ENCODE measurements at places on chromosomes 12 and 14.
A peak's percentile ranks its signal among the peaks of the same experiment; 100 is the strongest.

GRCh38 chr14:69615121-69615495 lies 3.7 kb downstream of the SUSD6 start:
- no peak for DNase-seq

DNA sequence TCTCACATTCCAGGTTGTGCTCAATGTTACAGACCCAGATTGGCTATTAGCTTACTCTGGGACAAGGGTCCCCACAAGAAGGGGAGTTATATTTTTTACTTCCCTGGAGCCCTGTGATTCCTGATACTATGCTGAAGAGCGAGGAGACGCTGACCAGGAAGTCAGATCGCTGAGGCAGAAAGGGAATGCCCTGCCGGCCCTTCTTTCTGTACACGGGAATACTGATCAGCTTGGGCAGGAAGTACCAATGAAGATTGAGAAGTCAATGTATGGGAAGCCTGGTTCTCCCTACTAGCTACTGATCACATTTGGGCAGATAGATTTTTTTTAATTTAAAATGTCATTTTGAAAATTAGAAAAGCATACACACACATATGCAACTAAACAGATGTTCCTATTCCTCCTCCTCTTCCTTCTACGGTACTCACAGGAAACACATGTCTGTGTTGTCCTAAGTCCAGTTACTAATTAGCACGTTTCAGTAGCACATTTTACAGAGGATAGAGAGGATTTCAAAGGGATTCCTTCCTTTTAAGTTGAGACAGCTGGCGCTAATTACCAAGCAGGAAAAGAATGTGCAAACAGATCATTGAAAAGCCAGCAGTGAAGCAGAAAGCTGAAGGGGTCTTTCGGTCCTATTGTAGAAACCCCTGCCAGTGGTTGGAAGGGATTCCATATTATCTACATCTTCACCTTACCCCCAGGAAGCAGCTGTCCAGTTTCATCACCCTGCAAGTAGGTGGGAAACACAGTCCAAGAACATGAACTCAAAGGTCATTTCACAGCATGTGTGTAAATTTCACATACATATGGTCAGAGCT lies 292.4 kb downstream of the DUSP6 start:
- DNase-seq, result no peak

GRCh38 chr14:75368333-75368732 lies 59.5 kb upstream of the JDP2 start:
- no peak for DNase-seq

- DNase-seq, result no peak
Observed at GRCh38 chr12:59699421-59700152, 103.8 kb downstream of the SLC16A7 start.

GRCh38 chr14:61520576-61520975 lies 174.7 kb upstream of the HIF1A start:
- no peak for DNase-seq

DNA sequence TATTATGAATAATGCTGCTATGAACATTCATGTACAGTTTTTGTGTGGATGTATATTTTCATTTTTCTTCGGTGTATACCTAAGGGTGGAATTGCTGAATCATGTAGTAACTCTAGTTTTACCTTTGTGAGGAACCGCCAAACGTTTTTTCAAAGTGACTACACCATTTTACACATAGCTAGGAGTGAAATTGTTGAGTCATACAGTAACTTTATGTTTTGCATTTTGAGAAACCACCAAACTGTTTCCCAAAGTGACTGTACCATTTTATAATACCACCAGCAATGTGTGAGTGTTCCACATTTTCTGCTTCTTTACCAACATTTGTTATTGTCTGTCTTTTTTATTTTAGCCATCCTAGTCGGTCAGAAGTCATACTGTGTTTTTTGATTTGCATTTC lies 3.1 kb upstream of the TPH2 start:
- DNase-seq, result no peak

DNA sequence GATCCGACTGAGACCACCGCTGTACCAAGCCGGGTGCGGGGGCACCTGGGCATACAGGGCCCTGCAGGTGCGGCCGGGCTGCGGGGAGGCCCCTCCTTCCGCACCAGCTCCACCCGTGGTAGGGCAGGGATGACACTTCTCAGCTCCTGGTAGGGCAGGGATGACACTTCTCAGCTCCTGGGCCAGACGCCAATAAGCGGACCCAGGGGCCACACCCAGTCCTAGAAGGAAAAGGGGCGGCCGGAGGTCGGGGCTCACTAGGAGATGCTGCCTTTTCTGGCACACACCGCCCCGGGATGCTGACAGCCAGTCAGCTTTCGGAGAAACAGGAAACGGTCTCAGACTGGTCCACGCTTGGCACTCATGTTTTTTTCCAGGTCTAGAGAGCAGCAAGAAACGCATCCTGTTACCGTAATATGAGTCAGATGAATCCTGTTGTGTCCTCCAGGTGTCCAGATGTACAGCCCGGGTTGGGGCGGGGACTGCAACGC lies 34.8 kb downstream of the NFKBIA start:
- DNase-seq, result peak; percentile 12

- DNase-seq, result no peak
Observed at GRCh38 chr14:20659813-20660395, 18.4 kb upstream of the OR6S1 start.

DNA sequence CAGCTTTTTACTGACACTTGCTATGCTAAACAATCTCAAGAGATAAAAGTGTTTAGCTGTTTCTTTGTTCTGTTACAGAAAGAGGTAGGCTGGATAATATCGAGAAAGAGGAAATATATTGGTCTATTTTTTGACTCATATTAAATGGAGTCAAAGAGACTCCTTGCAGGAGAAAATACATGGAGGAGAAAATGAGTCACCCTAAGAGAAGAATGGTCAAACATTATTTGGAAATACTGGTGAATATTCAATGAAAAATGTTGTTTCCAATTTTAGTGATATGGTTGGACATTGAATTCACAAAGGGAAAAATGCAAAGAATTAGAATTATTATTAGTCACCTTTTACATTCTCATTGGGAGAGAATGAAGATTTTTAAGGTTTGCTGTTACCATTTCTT lies 3.2 kb downstream of the KCNJ8 start:
- DNase-seq, result no peak

GRCh38 chr14:99552572-99553216 lies 51.3 kb downstream of the CCDC85C start:
- no peak for DNase-seq

DNA sequence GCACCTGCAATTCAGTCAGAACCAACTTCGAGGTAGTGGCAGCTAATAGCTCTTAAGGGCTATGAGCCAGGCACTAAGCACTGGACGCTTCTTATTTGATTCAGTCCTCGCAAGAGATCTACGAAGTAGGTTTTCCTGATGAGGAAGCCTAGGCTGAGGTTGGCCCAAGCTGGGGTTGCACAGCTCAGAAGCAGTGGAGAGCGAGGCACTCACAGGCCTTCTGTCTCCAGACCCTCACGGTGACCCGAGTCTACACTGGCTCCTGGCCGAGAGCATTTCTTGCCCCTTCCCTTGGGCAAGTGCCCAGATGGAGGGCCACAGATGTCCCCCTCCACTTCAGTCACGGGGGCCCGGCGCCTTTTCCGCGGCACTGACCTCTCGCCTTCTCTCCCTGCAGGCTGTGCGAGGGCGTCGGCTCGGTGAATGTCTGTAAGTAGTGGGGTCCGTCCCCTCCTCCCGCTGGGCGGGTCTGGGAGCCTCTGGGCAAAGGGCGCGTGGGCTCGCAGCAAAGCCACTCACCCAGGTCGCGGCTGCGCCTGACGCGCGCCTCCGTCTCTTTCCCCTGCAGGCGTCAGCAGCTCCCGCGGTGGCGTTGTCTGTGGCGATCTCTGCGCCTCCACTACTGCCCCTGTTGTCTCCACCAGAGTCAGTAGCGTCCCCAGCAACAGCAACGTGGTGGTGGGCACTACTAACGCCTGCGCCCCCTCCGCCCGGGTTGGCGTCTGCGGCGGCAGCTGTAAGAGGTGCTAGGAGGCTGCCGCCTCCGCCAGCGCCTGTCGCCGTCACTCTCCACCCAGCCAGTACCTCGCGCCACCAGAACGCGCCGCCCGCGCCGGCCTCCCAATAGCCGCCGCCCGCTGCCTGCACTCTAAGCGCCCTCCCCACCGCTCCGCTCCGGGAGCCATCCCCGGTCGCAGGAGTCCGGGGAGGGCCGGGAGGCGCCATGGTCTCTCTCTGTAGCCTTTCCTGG lies 13.1 kb downstream of the KRT83 start:
- DNase-seq, result peak; percentile 29

DNA sequence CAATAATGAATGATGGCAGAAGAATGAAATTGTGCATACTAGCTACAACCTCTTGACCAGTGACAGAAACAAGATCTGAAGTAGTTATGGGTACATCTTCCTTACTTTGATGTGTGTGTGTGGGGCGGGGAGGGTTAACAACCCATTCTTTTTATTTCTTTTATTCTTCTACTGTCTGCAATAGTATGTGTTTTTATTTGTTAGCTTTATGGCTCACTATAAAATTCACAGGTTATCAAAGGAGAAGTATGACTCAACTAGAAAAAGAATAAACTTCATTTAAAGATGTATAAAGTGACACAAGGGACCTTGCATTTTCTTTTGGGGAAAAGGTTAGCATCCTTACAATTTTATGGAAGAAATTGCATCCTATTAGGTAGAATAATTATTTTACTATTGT lies 430.5 kb downstream of the DAD1 start:
- no peak for DNase-seq

GRCh38 chr14:72856530-72857266 lies 37.2 kb downstream of the DPF3 start:
- DNase-seq, result no peak

DNA sequence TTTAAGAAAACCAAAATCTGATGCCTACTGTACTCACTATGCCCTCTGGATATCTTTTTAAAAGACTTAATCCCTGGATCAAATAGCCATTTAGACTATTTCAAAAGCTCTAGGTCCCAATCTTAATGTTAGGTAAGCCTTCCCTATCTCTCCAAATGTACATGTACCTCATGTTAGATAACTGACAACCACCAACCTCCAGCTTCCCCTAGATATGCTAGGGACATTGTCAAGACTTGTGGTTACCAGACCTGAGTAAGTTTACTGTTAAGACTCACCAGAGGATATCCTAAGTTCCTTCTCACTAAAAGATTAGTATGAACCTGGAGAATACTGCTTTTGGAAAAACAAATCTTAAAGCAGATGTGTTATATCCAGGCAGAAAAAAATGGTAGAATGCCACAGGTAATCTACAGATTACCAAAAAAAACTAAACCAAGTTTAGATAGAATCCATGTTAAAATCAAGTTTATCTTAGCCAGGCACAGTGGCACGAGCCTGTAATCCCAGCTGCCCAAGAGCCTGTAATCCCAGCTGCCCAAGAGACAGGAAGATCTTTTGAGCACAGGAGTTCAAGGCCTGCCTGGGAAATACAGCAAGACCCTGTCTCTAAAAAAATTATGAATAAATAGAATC lies 9.7 kb downstream of the NAP1L1 start:
- DNase-seq, result no peak

DNA sequence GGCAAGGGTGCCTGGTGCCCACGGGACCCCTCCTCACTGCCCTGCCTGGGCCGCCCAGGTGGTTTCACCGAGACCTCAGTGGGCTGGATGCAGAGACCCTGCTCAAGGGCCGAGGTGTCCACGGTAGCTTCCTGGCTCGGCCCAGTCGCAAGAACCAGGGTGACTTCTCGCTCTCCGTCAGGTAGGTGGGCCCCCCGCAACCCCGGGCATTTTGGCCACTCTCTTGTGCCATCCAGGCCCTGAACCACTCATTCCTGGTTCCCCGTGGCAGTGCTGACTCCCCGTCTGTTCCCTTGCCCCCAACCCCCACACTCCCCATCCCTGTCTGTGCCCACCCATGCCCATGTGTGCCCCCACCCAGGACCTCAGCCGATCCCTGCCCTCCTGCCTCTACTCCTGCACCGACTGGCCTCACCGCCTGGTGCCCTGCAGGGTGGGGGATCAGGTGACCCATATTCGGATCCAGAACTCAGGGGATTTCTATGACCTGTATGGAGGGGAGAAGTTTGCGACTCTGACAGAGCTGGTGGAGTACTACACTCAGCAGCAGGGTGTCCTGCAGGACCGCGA lies 480 bp downstream of the PTPN6 start:
- DNase-seq, result no peak

- DNase-seq, result no peak
Observed at GRCh38 chr12:23564451-23565152, 384.9 kb downstream of the SOX5 start.

DNA sequence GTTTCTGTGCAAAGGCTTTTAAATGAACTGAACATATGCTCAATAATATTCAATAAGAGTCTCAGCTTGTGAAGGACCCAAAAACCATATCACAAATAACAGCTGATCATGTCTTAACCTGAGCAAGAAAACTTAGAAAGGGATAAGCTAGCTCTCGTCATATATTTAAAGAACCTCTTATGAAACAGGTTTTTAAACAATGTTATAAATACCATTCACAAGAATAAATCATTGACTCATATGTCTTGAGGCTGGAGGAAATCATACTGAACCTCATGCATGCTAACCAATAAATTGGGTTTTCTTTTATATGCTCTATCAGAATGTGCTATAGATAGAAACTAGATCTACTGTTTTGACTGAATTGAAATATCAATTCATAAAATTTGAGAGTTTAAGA lies 426.9 kb downstream of the NOVA1 start:
- no peak for DNase-seq

GRCh38 chr14:31582286-31582691 lies 21.1 kb downstream of the NUBPL start:
- no peak for DNase-seq

GRCh38 chr14:21802441-21802840 lies 128.8 kb upstream of the OR4E1 start:
- no peak for DNase-seq

DNA sequence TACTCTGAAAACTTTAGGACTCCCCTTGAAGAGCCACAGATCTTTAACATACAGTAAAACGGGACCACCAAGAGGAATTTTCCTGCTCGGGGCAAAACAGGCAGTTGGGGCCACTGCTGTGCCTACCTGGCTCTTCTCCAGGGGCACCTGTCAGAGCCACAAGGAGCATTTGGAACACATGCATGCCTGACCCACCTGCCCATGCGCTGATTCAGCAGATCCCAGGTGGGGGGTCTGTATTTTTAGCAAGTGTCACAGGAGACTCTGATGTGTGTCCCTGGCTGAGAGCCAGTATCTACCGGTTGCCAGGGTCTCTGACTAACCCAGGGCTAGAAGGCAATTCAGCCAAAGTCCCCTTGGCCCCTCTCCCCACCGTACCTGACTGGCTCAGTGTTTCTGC lies 6.5 kb downstream of the CTDSP2 start:
- DNase-seq, result no peak

DNA sequence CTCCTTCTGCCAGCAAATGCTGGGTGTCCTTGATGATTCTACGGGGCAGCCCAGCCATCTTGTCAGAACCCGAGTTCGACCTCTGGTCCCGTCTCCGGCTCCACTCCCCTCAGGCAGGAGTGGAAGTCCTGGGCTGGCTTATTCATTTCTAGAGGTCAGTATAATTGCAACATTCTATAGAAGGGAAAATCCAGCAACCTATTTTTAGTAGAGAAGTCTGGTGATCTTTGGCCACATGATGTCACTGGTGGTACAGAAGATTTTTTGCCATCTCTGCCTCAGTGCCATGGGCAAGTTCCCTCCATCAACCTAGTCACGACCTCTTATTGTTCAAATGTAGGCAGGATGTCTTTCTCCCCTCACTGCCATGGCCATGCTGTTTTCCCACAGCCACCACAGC lies 22.4 kb downstream of the OR10G2 start:
- DNase-seq, result no peak

GRCh38 chr12:114685869-114686268 lies 1.9 kb upstream of the TBX3 start:
- DNase-seq, result no peak
